ENCODE measurements at places on chromosomes 6 and 20. TPM values are rescaled to one million over a fixed set of nuclear protein-coding genes. Genes with fewer than 3 reads are reported as not detected.

- peak; percentile 90 for DNase-seq
- peak within 1 kb of the TSS; percentile 88 for H3K27ac ChIP-seq
- H3K4me3 ChIP-seq: peak within 1 kb of the TSS; percentile 99
These were observed at the start of gene TRIM27 for GRCh38 chr6:28923318-28924102. TSS of gene TRIM27 (minus strand) at chr6:28923985. CDS start at chr6:28923632, 353 bp downstream.

DNA sequence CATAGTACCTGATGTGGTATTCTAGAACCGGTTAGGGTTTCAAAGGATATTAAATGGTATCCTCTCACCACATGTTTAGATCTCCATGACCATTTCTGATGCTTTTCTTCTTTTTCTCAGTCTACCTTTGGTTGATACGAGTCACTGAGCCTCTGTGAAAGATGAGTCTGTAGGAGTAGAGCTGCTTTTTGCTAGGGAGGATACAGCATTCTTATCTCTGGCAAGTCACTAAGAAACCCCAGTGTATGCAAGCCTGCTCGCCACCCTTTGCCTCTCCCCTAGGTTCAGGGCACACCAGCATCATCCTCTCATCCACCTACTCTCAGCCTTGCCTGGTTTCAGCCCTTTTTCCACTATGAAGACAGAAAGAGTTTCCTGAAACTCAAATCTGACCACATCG lies 89.9 kb downstream of the MTFR2 start:
- H3K27ac ChIP-seq: no peak overlapping the region
- no peak for DNase-seq
- peaks cover 8% of the 10 kb centered on the region for H3K27me3 ChIP-seq
- H3K4me1 ChIP-seq: no peaks in the 10 kb centered on the region
- H3K36me3 ChIP-seq: no peaks in the 10 kb centered on the region
- H3K4me3 ChIP-seq: no peak overlapping the region

- no peak overlapping the region for H3K4me3 ChIP-seq
- H3K36me3 ChIP-seq: no peaks in the 10 kb centered on the region
- peak; percentile 10 for DNase-seq
- H3K4me1 ChIP-seq: no peaks in the 10 kb centered on the region
- H3K27ac ChIP-seq: no peak overlapping the region
These were observed 129.8 kb upstream of the GJE1 start for GRCh38 chr6:142002825-142003405.

MCHR2 gene
- total RNA-seq: not detected

TPX2 gene
- total RNA-seq: 187 TPM

SMIM29 gene
- total RNA-seq: 19.1 TPM

All from A673 (cell line).